ENCODE measurements at places on chromosomes 1 and 21. TPM values are rescaled to one million over a fixed set of nuclear protein-coding genes. Genes with fewer than 3 reads are reported as not detected.

SLC30A10 gene
- 0.47 TPM for total RNA-seq

GRCh38 chr1:200741551-200742207 lies 3.0 kb downstream of the CAMSAP2 start:
- H3K4me1 ChIP-seq, result peaks cover 23% of the 10 kb centered on the region
- peak overlapping the region; percentile 98 for H3K4me3 ChIP-seq
- no peak for DNase-seq
- H3K27me3 ChIP-seq, result peaks cover 13% of the 10 kb centered on the region

DRAM2 gene
- 74.6 TPM for total RNA-seq

- no peaks in the 10 kb centered on the region for H3K27me3 ChIP-seq
- H3K27ac ChIP-seq, result no peak overlapping the region
- no peaks in the 10 kb centered on the region for H3K36me3 ChIP-seq
- no peak overlapping the region for H3K4me3 ChIP-seq
- no peaks in the 10 kb centered on the region for H3K4me1 ChIP-seq
Measured at GRCh38 chr1:245684166-245684565, 529.4 kb downstream of the KIF26B start.

DNA sequence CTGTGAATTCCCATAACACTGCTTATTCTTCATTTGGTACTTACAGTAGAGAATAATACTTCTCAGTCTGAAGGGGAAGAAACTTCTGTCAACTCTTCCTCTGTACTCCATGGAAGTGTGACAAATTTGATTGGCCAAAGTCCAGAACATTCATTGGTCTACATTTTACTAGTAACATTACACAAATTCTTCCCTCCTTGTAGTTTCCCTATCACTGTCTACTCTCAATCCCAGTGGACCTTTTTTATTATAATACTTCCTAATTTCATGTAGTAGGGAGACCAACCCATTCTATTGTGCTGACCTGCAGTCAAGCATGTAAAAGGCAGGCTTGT lies 74.7 kb downstream of the ALG6 start:
- no peaks in the 10 kb centered on the region for H3K27me3 ChIP-seq
- H3K4me1 ChIP-seq, result 0 out of 2 replicates have a peak, but pooled peaks cover 3% of the 10 kb centered on the region
- H3K36me3 ChIP-seq, result no peaks in the 10 kb centered on the region

DNA sequence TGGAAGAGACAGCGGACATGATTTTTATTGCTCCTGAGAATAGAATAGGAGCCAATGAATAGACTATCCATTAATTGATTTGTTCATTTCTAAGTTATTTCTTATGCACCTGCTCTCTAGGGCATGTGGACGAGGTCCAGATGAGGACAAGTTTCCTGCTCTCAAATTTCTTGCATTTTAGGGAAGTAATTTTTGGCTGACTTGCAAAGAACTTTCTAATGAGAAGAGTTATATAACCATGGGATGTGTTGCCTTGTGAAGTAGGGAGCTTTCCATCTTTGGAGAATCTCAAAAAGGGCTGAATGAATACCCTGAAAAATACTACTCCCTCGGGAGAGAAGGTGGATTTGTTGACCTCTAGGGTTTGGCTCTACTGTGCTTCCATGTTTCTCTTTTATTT lies 243.0 kb downstream of the KIF26B start:
- DNase-seq, result no peak
- no peak overlapping the region for H3K27ac ChIP-seq
- H3K36me3 ChIP-seq, result no peaks in the 10 kb centered on the region
- no peaks in the 10 kb centered on the region for H3K4me1 ChIP-seq

DNA sequence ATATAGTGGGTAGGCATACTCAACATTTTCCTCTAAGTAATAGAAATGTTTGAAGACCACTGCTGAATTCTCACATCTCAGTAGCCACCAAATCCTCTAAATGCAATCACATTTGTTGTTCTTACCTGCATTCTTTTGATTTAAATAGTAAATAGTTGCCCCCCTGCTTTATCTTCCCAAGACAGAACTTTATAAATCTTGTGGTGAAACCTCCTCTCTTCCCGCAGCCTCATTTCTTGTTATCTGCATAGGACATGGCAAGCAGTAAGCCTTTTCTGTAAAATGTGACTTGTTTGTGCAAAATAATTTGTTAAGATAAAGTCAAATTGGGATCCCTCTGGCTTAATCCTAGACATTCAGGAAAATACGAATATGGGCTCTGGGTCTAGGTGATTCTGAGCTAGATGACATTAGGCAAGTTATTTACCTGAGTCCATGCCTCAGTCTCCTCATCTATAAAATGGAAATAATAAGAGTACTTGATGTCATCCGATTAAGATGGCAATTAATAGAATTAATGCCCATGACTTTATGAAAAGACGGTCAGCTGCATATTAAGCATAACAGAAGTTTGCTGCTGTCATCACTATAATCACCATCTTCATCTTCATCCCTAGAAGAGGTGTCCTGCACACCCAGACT lies 77.7 kb downstream of the LRRC8C start:
- no peak overlapping the region for H3K27ac ChIP-seq
- no peaks in the 10 kb centered on the region for H3K27me3 ChIP-seq
- DNase-seq, result no peak
- H3K4me1 ChIP-seq, result peaks cover 23% of the 10 kb centered on the region
- no peaks in the 10 kb centered on the region for H3K36me3 ChIP-seq

DNA sequence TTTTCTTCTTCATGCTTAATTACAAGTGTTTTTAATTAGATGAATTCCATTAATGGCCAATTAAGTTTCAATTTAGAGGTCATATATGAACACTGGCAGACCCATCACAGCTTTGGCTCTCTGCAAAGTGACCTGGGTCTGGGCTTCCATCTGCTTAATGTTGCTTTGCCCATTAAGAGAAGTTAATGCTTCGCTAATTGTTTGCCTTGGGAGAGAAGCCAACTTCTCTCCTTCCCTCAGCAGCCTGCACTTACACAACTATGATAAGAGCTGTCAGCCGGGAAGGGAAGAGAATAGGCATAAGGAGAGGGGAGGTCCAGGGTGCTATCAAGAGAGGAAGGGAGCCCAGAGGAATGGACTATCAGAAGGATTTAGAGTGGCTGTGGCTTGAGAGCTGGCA lies 29.0 kb upstream of the CCDC190 start:
- no peaks in the 10 kb centered on the region for H3K27me3 ChIP-seq
- H3K4me1 ChIP-seq, result peaks cover 14% of the 10 kb centered on the region
- H3K36me3 ChIP-seq, result no peaks in the 10 kb centered on the region
- H3K27ac ChIP-seq, result no peak overlapping the region

GRCh38 chr1:18869847-18870594 lies 10.6 kb upstream of the TAS1R2 start:
- H3K36me3 ChIP-seq, result no peaks in the 10 kb centered on the region
- no peaks in the 10 kb centered on the region for H3K4me1 ChIP-seq
- no peak overlapping the region for H3K4me3 ChIP-seq
- DNase-seq, result peak; percentile 17
- H3K27me3 ChIP-seq, result no peaks in the 10 kb centered on the region
- no peak overlapping the region for H3K27ac ChIP-seq

DNA sequence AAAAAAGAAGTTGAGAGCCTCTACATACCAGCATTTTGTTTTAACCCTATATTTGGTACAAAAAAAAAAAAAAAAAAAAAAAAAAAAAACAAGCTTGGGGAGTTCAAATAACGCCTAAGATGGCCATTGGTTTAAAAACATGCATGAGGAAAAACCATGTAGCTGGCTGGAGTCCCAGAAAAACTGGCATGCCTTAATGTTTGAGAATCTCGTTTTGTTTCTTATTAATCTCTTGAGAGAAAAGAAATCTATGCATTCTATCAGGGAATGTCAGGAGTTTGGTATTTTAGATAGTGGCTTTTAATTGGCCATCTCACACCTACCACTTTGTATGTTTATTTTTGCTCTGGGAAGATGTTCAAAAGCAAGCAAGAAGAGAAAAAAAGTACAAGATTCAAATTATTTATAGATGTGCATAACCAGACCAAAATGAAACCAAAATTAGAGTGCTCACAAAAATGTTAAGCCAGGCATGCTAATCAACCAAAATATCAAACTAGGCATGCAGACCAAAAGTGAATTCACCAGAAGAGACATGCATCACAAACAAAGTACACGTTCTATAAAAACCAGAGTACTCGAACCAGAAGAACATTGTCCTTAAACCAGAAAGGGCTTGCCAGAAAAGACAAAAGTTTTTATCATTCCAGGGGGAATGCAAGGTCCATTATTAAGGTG lies 156.6 kb downstream of the AK5 start:
- DNase-seq, result no peak
- H3K4me3 ChIP-seq, result no peak overlapping the region
- H3K27me3 ChIP-seq, result no peaks in the 10 kb centered on the region
- H3K27ac ChIP-seq, result no peak overlapping the region

- H3K27me3 ChIP-seq, result no peaks in the 10 kb centered on the region
- H3K36me3 ChIP-seq, result peaks cover 43% of the 10 kb centered on the region
- H3K4me3 ChIP-seq, result no peak overlapping the region
- 0 out of 2 replicates have a peak overlapping the region, but pooled peaks have one; percentile 29 for H3K27ac ChIP-seq
Measured at GRCh38 chr1:96782856-96783255, 61.3 kb downstream of the PTBP2 start.

DNA sequence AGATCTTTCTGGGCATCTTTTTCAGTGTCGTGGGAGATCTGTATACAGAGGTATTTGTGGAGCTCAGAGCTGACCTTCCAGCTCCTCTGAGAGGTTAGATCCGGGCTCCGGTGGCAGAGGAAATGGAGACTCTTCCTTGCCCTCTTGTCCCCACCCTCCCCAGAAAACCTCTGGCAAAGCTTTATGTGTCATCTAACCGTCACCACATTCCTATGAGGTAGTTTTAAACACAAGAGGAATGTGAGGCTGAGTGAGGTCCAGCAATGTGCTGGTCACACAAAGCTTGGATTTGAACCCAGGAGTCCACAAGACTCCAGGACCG lies 1.2 kb downstream of the CD160 start:
- no peak overlapping the region for H3K27ac ChIP-seq
- peak; percentile 42 for DNase-seq
- no peaks in the 10 kb centered on the region for H3K36me3 ChIP-seq
- peaks cover 17% of the 10 kb centered on the region for H3K27me3 ChIP-seq

DNA sequence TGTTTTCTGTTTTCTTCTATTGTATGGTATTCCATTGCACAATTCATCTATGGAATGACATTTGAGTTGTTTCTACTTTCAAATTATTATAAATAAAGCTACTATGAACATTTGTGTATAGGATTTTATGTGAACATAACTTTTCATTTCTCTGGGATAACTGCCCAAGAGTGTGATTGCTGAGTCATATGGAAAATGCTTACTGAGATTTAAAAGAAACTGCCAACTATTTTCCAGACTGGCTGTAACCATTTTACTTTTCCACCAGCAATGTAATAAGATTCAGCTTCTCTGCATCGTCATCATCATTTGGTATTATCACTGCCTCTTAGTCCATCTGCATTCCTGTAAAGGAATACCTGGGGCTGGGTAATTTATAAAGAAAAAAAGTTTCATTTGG lies 779.6 kb upstream of the PRMT6 start:
- no peak overlapping the region for H3K4me3 ChIP-seq
- no peaks in the 10 kb centered on the region for H3K4me1 ChIP-seq
- no peaks in the 10 kb centered on the region for H3K27me3 ChIP-seq
- H3K36me3 ChIP-seq, result no peaks in the 10 kb centered on the region
- H3K27ac ChIP-seq, result no peak overlapping the region

NBPF20 gene
- total RNA-seq, result 1.6 TPM

OR10J1 gene
- total RNA-seq, result not detected

DNA sequence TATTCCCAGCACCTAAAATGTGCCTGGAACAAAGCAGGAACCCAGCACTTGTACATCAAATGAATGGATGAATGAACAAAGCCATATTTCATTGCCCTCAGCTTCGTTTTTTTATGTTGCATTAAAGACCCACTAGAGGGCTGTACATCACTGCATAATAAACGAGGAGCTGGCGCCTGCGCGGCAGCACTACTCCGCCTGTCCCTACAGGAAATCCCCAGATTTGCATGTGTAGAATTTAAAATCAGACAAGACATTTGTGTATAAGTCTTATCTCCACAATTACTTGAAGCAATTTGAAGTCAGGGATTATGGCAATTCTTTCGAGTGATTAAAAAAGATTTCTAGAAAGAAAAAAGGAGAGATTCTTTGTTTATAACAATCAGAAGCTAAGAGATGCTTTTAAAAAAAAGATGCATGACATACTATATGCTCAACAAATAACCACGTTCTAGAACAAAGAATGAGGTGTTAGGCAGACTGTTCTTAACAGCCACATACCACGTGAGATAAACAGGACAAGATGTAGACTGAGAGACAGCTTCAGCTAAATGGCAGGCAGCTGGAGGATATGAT lies 5.4 kb upstream of the NEK2 start:
- DNase-seq, result peak; percentile 84
- H3K4me3 ChIP-seq, result no peak overlapping the region
- no peaks in the 10 kb centered on the region for H3K4me1 ChIP-seq
- H3K36me3 ChIP-seq, result no peaks in the 10 kb centered on the region

DNA sequence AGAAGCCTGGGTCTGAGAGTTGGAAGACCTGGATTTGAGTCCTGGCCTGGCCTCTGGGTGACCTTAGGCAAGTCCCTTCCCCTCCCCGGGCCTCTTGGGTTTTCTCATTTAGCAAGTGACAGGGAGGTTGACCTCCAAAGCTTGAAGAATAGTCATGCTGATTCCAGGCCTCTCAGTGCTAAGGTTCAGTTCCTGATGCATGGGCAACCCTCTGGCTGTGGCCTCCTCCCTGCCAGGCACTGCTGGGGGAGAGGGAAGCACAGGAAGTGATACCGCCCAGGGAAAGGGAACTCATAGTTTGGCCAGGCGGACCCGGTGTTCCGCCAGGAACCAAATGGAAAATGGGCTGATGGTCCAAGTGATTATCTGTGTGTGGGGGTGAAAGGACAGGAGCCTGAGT lies 23.6 kb upstream of the WASF2 start:
- no peak overlapping the region for H3K4me3 ChIP-seq
- peaks cover 4% of the 10 kb centered on the region for H3K4me1 ChIP-seq
- H3K36me3 ChIP-seq, result no peaks in the 10 kb centered on the region
- no peaks in the 10 kb centered on the region for H3K27me3 ChIP-seq
- no peak overlapping the region for H3K27ac ChIP-seq

DNA sequence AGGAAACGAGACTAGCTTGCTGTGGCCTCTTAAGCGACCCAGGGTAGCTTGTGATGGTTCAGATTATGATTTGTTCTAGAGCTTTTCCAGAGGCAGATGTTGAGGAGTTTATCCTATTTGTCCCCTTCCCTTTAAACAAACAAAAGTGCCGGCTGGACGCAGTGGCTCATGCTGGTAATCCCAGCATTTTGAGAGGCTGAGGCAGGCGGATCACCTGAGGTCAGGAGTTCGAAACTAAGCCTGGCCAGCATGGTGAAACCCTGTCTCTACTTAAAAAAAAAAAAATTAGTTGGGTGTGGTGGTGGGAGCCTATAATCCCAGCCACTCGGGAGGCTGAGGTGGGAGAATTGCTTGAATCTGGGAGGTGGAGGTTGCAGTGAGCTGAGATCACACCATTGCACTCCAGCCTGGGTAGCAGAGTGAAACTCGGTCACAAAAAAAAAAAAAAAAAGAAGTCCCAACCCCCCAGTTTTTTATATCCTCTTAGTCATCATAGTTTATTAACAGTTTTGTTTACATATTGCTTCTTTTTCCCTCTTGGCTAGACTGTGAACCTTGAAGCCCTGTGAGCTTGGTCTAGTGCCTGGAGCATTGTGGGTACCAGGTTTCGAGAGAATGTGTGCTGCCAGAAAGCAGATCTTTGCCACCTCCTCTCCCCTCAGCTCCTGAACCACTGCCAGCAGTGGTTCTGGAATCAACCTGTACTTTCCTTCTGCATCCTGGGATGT lies 29.8 kb downstream of the MAPKAPK2 start:
- no peaks in the 10 kb centered on the region for H3K4me1 ChIP-seq
- H3K27ac ChIP-seq, result no peak overlapping the region
- no peak overlapping the region for H3K4me3 ChIP-seq
- DNase-seq, result no peak

Data from GM23338 (cell line).